CD4-positive, alpha-beta T cell treated with Interleukin-4 for 1 hour (primary cell): ENCODE measurements at places on chromosomes 12 and 14.

- DNase-seq: no peak
Measured at GRCh38 chr12:29537298-29537697, 39.8 kb upstream of the OVCH1 start.

GRCh38 chr14:34633742-34634141 lies 3.8 kb upstream of the SNX6 start:
- no peak for DNase-seq

DNA sequence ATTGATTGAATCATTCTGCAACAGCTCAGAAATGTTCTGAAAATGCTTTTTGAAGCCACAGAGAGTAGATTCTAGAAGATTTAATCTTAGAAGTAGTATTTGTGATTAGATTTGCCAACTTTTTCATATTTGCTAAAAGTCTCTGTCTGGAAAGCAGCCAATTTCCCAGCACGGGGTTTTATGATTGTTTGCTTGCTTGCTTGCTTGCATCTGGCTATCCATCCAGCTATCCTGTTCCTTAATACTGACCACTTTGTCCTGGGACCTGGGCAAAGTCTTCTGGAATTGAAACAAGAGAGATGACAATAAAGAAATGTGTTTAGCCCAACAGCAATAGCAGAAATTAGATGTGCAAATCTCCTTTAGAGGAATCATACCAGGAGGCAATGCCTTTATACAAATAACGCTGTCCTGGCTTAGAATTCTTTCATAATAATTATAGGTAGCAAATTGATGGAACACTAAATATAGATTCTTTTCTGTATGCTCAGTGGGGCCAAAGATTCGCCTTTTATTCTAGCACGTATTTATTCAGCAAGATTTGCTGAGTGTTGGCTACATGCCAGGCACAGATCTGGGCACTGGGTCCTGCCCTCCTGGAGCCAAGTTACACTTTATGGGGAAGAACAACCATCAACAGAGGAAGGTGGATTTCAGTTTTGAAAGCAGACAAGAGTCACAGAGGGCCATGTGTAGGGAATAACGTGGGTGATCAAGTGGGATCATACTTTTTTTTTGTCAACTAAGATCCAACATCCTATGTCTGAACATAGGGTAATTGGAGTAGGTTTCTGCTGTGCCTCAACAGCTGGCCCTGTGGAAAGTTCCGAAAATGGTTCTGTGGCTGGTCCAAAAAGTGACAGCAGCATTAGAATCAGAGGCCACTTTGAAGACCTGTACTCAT lies 25.3 kb downstream of the MYBPC1 start:
- DNase-seq: no peak

DNA sequence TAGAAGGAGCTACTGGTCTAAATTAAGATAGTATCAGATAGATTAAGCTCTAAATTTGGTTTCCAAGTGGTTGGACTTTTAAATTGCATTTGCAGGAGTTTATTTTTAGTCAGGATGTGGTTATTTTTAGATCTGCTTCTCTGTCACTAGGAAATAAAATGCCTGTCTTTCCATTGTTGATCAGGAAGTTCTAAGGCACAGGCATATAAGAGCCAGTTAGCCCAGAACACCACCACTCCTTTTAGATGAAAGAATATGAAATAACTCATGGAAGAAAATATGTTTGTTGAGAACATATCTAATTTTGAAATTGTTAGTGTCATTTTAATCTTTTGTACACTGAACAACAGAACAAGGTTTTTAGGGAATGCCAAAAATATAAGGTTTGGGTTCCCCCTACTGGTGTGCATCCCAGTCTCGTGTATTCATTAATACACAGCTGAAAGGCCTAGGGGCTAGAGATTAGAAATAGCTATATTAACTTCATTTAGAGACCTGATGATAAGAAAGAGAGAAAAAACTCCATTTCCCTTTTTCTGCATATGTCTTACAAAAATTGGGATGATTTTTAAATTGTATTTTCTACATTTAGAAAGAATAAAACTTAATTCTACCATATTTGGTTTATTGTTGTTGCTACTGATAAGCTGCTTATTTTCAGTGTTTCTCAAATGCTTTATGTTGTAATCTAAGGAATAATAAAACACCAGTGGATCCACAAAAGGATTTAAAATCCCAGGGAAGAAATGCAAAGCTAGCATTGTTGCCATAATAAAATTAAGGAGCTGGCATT lies 67.2 kb downstream of the RIC8B start:
- DNase-seq: peak; percentile 17

DNA sequence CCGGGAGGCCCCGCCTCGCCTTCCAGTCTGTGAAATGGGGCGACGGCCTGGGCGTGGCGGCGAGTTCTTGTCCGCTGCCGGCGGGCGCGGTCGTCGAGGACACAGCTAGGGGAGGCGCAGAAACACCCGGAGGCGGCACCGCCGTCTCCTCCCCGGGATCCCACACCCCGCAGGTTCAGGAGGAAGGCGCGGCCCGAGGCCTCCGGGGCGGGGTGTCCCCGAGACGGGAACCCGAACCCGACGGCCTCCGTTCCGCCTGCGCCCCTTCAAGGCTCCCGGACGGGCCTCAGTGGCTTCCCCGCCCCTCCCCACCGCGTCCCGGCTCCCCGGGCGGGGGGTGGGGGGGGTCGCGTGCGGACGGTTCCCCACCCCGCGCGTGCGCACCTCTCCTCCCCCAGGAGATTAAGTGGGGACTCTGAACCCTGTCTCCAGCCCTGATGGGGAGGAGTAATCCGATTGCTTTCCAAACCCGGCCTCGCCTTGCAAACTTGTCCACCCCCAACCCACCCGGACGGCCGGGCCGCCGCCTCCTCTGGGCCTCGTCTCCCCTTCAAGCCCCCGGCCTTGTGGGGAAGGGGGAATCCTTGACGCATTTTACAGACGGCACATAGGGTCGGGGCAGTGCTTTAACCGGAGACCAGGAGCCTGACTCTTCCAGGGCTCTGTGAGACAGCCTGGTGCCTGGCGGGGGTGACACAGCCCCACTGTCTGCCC lies 35.3 kb upstream of the ANKRD9 start:
- no peak for DNase-seq

DNA sequence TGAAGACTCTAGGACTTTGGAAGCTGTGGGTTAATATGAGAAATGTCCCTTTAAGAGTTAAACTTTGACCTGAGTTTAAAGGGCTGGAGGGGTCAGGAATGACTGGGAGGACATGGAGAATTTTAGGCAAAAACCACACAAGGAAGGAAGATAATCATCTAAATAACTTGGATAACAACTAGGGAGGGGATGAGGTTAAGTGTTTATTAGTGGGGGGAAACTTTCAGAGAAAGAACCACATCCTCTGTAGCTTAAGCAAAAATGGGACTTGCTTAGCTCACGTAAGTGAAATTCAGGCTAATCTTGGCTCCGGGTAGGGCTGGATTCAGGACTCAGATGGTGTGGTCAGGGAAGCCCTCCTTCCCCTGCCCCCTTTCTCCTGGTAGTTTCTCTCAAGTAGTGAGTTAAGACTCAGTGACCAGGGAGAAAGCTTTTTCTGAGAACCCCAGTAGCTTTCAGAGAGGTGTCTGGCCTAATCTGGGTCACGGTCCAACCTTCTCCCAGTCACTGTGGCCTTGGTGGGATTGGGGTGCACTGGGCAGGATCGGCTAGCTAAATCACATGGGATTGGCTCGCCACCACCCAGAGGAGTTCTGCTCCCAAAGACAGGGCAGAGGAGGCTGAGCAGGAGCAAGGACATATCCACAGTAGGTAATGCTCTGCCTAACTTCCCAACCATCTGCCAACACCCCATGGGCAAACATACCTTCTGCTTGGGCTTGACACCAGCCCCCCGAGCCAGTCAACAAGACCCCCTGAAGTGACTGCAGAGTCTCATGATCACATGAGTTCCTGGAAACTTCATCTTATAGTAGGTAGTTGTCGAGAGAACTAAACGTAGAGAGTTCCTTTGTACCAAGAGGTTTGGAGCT lies 52.8 kb downstream of the ARF6 start:
- DNase-seq: peak; percentile 50

DNA sequence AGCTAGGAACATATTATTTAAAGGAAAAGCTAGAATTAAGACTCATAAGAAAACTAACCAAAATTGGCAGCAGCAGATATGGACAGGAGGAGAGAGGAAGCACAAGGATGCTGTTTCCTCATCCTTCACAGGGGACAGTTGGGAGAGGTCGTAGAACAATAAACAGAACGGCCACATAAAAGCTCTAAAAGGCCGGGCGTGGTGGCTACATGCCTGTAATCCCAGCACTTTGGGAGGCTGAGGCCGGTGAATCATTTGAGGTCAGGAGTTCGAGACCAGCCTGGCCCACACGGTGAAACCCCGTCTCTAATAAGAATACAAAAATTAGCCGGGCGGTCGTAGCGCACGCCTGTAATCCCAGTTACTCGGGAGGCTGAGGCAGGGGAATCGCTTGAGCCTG lies 10.5 kb downstream of the TCL1B start:
- DNase-seq: no peak

- DNase-seq: no peak
Measured at GRCh38 chr12:14207905-14208551, 157.5 kb upstream of the ATF7IP start.

DNA sequence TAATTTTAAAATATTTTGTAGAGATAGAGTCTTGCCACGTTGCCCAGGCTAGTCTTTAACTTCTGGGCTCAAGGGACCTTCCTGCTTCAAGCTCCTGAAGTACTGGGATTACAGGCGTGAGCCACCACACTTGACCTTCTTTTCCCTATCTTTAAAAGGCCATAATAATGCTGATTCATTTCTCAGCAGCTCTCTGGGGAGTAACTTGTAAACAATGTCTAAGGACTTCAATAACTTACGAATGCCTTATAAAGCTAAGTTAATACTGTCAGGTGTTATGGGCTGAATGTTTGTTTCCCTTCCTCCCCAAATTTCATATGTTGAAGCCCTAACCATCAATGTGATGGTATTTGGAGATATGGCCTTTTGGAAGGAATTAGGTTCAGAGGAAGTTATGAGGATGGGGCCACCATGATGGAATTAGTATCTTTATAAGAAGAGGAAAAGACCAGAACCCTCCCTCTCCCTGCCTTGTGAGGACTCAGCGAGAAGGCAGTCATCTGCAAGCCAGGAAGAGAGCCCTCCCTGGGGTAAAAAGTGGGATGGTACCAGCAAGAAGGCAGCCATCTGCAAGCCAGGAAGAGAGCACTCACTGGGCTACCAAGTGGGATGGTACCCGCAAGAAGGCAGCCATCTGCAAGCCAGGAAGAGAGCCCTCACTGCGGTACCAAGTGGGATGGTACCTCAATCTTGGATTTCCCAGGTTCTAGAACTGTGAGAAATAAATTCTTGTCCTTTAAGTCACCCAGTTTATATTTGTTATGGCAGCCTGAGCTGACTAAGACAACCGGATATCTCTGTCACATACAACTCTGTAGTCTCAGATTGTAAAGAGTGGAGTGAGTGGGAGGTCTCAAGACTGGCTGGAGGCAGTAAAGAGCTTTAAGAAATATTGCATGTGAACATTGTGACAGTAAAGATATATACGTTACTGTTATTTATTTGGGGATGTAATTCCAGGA lies 16.3 kb upstream of the YBX3 start:
- DNase-seq: no peak

DNA sequence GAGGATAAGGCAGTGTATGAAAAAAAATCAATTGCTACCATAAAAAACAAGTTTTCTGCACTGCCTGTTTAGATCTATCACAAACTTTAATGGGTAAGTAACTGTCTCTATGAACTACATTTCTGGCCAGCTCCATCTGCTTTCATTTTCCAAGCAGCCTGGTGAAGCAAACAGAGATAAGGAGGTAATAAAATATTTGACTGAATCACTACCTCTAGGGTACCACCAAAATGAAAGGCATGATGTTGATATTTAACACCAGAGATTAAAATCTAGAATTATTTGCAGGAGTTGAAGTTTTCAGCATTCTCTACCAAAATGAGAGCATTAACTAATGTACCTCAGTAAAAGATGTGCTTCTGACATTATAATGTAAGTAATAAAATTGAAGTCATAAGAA lies 863.5 kb upstream of the MGAT4C start:
- DNase-seq: no peak

DNA sequence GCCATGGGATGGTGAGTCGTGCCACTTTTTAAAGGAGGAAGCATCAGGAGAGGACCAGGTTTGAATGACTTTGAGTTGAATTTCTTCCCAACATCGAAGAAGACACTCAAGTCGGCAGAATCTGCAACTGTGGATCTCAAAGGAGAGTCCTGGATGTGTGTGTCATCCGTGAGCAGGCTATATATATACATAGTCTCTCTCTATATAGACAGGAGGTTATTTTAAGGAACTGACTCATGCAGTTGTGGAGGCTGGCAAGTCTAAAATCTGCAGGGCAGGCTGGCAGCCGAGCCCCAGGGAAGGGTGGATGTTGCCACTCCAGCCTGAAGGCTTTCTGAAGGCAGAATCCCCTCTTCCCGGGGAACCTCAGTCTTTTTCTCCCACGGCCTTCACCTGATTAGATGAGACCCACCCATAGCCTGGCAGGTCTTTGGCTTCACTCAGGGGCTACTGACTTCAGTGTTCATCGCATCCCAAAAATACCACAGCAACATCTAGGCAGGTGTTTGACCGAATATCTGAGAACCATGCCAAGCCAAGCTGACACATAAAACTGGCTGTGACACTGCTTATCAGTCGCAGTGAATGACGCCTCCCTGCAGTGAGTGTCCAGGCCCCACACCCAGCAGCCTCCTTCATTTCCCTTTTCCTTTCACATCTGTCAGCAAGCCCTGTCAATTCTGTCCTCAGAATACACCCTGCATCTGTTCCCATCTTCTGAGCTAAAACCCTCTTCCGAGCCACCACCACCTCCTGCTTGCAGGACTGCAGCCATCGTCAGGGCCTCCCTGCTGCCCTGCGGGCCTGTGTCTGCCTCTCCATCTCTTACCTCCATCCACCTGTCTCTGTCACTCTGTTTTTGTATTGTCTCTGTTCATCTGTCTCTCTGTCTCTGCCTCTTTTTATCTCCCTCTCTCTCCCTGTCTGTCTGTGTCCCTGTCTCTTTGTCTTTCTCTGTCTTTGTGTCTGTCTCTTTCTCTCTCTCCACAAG lies 54.0 kb downstream of the ZNF664 start:
- DNase-seq: no peak

DNA sequence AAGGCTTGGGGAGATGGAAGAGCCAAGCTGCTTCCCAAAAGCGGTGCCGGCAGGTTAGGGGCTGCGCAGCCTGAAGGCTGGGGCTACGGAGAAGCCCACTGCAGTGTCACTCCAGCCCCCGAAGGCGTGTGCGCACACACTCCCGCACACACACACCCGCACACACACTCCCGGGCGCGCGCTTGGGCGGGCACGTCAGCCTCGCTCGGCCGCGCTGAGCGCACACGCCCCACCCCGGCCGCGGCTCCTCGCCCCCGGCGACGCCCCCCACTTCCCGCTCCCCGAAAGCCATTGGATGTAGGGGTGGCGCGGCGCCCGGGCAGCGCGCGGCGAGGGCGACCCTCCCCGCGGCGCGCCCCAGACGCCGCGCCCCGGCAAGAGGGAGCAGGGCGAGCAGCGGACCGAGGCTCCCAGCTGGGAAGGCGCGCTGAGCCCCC lies at the start of gene KCNK10:
TSS of gene KCNK10 (minus strand) at position 184 of the 437 bp plus-strand sequence. CDS start 471 bp downstream, outside the sequence.
- DNase-seq: no peak

- DNase-seq: no peak
Measured at GRCh38 chr12:107267604-107268003, 174.3 kb upstream of the CRY1 start.

- no peak for DNase-seq
Measured at GRCh38 chr12:13573698-13574321, 377.3 kb downstream of the EMP1 start.

GRCh38 chr12:116631619-116632018 lies 72.4 kb downstream of the MAP1LC3B2 start:
- no peak for DNase-seq
